ENCODE measurements at places on chromosomes 6 and 20. TPM values are rescaled to one million over a fixed set of nuclear protein-coding genes. Genes with fewer than 3 reads are reported as not detected.

FOXC1 gene
- total RNA-seq: 0.07 TPM

DNA sequence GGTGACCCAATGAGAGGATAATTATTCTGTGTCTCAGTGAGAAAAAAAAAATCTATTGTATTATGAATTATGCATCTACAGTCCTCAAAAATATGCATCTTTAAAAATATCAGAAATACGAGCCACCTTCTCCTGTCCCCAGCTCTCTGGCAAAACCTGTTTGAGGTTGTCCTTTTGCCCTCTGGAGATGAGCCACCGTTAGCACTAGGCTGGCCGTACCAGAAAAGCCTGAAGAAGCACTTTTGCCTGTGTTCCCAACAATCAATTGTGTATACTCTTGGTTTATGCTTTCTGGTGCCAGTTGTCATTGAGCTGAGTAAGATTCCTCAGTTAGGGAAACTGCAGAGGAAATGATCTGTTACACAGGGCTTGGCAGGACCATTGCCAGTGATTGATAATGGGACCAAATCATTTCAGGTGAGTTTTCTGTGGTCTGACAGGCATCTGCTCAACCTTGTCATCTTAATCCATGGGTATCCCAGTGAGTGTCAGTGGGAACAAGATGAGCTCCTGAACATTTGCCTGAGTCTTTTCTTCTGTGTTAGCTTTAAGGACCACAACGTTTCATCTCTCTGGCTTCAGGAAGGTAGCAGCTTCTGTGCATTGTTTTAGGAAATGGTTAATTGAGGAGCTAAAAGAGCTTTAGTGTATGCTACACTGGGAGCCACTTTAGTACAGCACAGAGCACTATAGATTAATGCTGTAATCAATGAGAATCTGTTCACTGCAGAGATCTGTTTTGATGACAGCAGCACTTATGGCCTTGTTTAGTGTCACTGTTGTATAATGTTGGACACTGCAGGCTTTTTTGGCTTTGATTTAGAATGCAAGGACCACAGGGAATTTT, 330.1 kb downstream of the RIMS1 start:
- H3K4me3 ChIP-seq: no peak overlapping the region
- no peaks in the 10 kb centered on the region for H3K4me1 ChIP-seq
- H3K36me3 ChIP-seq: no peaks in the 10 kb centered on the region
- DNase-seq: no peak

LY6G6F gene
- total RNA-seq: 0.18 TPM

DNA sequence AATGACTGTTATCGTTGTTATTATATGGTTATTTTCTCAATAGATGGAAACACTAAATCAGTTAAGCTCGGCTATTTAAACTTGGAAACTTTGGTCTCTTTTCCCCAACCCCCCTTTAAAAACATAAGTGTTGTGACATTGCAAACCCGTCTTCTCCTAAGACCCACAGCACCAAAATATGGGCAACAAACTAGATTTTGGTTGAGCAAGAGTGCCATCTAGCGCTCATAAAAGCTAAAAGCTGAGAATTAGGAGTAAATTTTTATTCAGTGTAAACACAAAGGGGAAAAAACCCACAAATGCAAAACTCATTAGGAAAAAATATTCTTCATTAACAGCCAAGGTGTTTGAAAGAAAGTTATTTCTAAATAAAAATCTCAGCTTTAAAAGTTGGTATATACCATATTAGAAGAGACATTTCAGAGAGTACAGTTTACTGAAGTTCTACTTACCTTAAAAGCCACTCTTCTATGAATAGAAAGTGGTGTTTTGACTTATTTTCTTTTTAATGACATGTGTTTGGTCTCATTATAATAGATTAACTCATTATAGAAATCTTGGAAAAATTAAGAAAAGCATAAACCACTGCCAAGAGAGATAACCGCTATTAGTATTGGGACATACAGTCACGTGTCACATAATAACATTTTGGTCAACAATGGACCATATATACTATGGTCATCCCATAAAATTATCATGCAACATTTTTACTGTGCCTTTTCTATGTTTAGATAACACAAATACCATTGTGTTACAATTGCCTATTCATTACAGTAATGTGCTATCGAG, 21.1 kb downstream of the SESN1 start:
- no peaks in the 10 kb centered on the region for H3K27me3 ChIP-seq
- H3K4me1 ChIP-seq: no peaks in the 10 kb centered on the region
- no peak overlapping the region for H3K27ac ChIP-seq
- H3K36me3 ChIP-seq: no peaks in the 10 kb centered on the region
- no peak overlapping the region for H3K4me3 ChIP-seq

GRCh38 chr20:57579898-57580447, 19.1 kb downstream of the PCK1 start:
- H3K4me1 ChIP-seq: peaks cover 49% of the 10 kb centered on the region
- no peak overlapping the region for H3K4me3 ChIP-seq
- no peaks in the 10 kb centered on the region for H3K36me3 ChIP-seq
- no peak overlapping the region for H3K27ac ChIP-seq
- no peak for DNase-seq

ZSWIM3 gene
- total RNA-seq: 2.5 TPM

PREX1 gene
- 9.0 TPM for total RNA-seq

DNA sequence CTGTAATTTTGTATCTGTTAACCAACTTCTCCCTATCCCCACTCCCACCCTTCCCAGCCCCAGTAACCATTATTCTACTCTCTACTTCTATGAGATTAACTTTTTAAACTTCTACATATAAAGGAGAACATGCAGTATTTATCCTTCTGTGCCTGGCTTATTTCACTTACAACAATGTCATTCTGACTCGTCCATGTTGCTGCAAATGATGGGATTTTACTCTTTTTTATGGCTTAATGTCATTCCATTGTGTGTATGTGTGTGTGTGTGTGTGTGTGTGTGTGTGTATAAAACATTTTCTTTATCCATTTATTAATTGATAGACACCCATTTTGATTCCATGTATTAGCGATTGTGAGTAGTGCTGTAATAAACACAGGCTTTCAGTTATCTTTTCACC, 76.1 kb downstream of the COL19A1 start:
- DNase-seq: no peak
- H3K27ac ChIP-seq: no peak overlapping the region
- H3K4me1 ChIP-seq: no peaks in the 10 kb centered on the region
- H3K36me3 ChIP-seq: no peaks in the 10 kb centered on the region

BEND6 gene
- total RNA-seq: 0.74 TPM

DNA sequence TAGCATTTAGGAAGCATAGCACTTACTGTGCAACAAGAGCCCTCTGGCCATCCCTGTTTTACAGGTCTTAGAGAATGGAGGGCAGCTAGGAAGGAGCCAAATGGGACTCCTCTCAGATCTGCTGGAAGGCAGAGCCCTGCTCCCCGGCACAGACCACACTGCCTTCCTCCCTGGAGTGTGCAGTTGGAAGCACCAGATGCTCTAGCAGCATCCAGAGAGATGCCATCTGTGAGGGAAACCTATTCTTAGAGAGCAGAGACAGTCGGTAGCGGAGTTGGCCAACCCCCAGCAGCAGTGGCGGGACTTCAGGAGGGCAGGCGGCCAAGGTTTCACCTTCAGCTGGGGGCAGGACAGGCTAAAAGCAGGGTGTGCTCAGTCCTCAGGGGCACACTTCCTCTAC, 16.7 kb upstream of the E2F1 start:
- H3K4me1 ChIP-seq: no peaks in the 10 kb centered on the region
- H3K27ac ChIP-seq: no peak overlapping the region
- H3K27me3 ChIP-seq: no peaks in the 10 kb centered on the region
- H3K36me3 ChIP-seq: peaks cover 13% of the 10 kb centered on the region
- no peak for DNase-seq

LY6G5B gene
- total RNA-seq: 18.4 TPM

DNA sequence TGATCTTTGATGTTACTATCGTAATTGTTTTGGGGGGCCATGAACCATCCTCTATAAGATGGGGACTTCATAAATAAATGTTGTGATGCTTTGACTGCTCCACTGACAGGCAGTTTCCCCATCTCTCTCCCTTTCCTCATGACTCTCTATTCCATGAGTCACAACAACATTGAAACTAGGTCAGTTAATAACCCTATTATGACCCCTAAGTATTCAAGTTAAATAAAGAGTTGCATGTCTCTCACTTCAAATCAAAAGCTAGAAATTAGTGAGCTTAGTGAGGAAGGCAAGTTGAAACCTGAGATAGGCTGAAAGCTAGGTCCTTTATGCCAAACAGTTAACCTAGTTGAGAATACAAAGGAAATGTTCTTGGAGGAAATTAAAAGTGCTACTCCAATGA, 491.0 kb downstream of the HAO1 start:
- H3K27me3 ChIP-seq: no peaks in the 10 kb centered on the region
- DNase-seq: no peak
- no peak overlapping the region for H3K4me3 ChIP-seq
- no peak overlapping the region for H3K27ac ChIP-seq

KCNB1 gene
- total RNA-seq: not detected

DNA sequence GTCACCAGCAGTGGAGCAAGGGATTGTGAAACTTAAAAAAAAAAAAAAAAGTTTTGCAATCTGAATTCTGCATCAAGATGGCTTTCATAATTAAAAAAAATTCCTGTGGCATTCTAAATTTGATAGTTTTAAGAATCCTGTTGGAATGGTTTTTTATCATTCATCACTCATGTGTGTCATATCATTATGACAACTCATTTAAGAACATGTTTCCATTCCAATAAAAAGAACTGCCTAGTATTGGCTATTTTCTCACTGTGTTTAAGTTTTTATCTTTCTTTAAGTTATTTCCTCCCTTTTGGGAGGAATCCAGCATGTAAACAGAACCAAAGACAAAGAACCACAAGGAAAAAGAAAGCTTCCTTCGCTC, 26.2 kb upstream of the RHAG start:
- H3K4me1 ChIP-seq: peaks cover 10% of the 10 kb centered on the region
- H3K27ac ChIP-seq: peak overlapping the region; percentile 63
- H3K36me3 ChIP-seq: no peaks in the 10 kb centered on the region
- no peak for DNase-seq

DNA sequence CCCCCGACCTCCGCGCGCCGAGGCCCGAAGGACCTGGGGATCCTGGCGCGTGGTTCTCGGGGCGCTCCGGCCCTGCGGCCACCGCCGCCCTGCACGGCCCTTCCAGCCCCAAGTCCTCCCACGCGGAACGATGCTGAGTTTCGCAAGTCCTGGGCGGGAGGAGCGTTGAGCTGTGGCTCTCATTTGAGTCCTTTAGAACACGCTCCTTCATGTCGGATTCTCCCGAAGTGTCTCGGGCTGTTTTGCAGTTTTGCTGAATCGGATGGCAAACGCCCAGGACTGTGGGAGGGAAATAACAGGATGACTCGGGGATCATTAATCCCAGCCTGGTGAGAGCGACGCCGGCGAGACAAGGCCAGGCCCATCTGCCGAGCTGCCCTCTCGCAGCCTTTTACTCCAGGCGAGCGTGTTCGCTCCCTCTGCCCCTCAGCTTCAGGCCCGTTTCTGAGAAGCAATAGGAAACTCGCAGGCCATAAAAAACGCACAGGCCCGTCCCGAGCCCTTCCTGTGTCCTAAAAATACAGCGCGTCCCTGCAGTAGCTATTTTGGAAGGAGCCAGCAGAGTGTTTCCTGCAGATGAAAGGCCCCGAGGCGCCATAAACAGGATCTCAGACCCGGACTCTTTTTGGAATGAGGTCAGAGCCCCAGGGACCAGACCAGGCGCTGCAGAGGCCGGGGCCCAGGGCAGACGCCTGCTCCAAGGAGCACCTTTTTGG, 153.5 kb downstream of the DLL1 start:
- H3K36me3 ChIP-seq: no peaks in the 10 kb centered on the region
- H3K4me1 ChIP-seq: peaks cover 9% of the 10 kb centered on the region
- H3K4me3 ChIP-seq: no peak overlapping the region
- H3K27me3 ChIP-seq: peaks cover 13% of the 10 kb centered on the region

DNA sequence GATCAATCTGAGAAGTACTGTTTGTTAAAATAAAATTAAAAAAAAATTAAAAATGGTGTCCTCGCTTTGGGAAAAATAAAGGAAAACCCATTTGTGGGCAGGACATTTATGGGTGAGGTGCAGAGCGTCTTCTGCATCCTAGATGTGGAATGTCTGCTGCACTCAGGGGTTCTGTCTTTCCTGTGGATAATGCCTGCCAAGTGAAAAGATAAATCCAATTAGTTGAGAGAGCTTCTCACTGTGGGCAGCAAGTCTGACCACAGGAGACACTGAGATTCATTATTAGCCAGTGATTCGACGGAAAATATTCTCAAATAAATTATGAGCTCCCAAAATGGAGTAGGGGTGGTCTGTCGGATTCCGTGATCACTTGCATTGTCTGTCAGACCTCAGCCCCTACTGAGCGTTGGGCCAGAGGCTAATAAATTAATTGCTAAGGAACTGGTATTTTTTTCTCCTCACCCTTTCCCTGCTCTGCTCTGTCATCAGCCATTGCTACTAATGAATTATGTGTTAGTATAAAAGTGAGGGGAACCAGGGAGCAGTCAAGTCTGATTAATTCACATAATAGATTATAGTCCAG, 10.0 kb downstream of the GMPR start:
- H3K27me3 ChIP-seq: no peaks in the 10 kb centered on the region
- peaks cover 10% of the 10 kb centered on the region for H3K4me1 ChIP-seq
- no peak for DNase-seq
- no peak overlapping the region for H3K27ac ChIP-seq

ZBTB12 gene
- 9.9 TPM for total RNA-seq

GRCh38 chr6:96467814-96468213, 53.8 kb upstream of the UFL1 start:
- no peaks in the 10 kb centered on the region for H3K4me1 ChIP-seq
- no peak for DNase-seq
- H3K27me3 ChIP-seq: no peaks in the 10 kb centered on the region
- no peaks in the 10 kb centered on the region for H3K36me3 ChIP-seq

DNA sequence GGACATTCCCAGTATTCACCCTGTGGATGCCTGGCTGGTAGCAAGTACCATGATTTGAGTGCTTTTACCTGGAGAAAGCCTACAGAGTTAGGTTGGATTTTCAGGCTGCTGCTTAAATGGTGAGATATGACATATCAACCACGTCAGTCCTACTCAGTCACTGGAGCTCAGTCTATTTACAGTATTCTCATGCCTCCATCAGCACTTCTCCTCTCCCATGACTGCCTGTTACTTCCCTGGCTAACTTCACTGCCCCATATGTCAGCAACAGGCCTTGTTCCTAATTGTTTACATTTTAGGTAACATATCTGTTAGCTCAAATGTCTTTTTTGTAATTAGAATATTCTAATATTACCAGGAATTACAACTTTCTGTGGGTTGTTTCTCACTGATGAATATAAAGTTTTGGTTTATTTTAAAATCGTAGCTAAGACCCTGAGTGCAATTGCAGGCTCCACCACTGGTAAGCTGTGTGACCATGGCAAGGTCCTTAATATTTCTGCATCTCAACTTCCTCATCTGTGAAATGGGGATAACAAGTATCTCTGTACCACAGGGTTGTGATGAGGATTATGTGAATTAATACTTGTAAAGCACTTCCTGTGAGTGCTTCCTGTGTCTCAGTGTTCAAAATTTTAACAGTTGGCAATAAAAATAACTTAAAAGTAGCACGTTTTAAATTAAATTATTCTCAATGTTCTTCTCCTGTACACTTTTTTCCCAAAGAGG, 54.3 kb downstream of the RNF144B start:
- no peak overlapping the region for H3K27ac ChIP-seq
- H3K4me1 ChIP-seq: no peaks in the 10 kb centered on the region
- no peaks in the 10 kb centered on the region for H3K36me3 ChIP-seq
- DNase-seq: no peak
- no peaks in the 10 kb centered on the region for H3K27me3 ChIP-seq
